ENCODE measurements at places on chromosomes 1 and 21.

- DNase-seq = no peak
These were observed 742 bp downstream of the TMEM222 start for GRCh38 chr1:27322569-27323240.

DNA sequence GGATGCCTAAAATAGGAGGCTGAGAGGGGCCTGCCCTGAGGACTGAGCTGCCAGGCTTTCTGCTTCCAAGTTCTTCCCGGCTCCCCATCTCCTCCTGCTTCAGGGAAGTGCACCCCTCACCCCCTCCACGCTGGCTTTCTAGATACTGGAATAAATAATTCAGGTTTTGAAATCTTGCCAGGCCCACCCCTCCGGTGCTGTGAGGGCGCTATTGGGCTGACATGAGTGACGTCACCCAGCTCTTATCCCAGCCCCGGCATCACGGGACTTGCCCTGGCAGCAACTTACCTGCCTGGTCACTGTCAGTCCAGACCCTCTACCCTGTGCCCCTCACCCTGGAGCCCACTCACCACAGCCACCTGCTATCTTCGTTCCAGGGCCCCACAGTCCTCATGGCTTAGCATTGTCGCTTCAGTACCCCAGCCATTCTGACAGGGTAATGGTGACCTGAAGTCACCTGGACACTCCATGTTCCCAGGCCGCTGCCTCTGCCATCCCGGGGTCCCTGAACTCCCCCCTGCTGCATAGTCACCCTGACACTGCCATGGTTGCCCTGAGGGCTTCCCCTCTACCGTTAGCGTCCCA is 819 bp upstream of the GPR3 start:
- DNase-seq = no peak

GRCh38 chr1:229640455-229640854 is 14.4 kb downstream of the URB2 start:
- peak; percentile 93 for DNase-seq

GRCh38 chr1:86971778-86972177 is 57.3 kb downstream of the HS2ST1 start:
- no peak for DNase-seq

DNA sequence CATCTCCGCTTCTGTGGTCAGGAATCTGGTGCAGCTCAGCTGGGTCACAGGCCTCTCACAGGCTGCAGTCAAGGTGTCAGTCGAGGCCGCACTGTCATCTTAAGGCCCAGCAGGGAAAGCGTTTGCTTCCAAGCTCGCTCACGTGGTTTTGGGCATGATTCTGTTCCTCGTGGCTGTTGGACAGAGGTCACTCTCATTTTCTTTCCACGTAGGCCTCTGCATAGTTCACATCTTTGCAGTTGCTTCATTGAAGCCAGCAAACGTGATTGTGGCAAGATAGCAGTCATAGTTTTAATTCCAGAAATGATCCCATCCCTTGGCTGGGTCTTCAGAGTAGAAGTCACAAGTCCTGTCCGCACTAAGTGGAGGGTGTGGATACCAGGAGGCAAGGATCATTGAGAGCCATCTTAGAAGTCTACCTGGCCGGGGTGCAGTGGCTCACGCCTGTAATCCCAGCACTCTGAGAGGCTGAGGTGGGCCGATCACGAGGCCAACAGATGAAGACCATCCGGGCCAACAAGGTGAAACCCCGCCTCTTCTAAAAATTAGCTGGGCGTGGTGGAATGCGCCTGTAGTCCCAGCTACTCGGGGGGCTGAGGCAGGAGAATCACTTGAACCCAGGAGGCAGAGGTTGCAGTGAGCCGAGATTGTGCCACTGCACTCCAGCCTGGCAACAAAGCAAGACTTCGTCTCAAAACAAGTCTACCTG is 24.5 kb downstream of the NECAP2 start:
- DNase-seq = no peak

DNA sequence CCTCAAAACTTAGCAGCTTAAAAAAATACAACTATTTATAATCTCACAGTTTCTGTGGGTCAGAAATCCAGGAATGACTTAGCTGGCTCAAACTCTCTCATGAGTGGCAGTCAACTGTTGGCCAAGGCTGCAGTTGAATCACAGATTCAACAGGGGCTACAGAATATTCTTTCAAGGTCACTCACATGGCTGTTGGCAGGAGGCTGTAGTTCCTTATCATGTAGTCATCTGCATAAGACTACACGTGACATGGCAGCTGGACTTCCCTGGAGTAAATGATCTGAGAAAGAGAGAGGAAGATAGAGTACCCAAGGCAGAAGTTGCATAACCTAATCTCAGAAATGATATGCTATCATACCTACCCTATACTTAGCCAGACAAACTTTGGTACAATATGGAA is 75.2 kb upstream of the TSPAN2 start:
- no peak for DNase-seq

DNA sequence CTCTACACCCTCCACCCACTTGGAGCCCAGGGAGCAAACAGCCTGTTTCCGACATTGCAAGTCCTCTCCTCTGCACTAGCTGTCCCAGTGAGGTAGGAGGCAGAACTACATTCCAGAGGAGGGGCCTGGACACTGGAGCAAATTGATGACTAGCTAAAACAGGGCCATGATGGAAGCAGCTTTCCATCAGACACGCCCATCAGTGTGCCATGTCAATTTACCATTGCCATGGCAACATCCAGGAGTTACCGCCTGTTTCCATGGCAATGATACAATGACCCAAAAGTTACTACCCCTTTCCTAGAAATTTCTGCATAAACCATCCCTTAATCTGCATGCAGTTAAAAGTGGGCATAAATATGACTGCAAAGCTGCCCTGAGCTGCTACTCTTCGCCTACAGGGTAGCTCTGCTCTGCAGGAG is 647.1 kb downstream of the PTPRU start:
- DNase-seq = no peak

GRCh38 chr21:45370575-45370974 is 34.4 kb upstream of the COL18A1 start:
- no peak for DNase-seq

DNA sequence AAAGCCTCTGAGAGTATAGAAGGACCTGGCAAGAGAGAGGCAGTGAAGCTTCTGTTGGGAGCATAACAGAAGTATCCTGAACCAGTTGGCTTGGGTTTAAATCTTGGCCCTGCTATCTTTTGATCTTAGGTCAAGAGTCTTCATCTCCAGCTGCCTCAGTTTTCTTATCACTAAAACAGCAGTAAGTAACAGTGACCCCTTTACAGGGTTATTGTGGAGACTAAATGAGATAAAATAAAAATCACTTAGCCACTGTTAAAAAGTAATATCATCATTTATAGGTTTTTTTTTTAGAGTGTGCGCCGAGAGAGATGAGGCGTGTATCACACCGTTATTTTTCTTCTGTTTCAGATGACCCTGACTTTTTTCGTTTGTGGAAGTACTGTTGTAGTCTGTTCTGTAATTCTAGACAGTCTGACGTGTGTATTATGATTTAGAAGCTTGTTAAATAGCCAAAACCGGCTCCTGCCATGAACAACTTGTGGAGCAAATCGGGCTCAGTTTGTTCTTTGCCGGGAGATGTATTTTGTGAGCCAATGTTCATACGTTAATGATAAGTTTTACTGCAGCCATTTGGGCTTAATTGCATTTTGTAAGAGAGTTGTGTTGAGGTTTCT is 1.1 kb downstream of the THRAP3 start:
- no peak for DNase-seq

GRCh38 chr21:45941338-45941710 is 40.2 kb upstream of the COL6A1 start:
- no peak for DNase-seq

DNA sequence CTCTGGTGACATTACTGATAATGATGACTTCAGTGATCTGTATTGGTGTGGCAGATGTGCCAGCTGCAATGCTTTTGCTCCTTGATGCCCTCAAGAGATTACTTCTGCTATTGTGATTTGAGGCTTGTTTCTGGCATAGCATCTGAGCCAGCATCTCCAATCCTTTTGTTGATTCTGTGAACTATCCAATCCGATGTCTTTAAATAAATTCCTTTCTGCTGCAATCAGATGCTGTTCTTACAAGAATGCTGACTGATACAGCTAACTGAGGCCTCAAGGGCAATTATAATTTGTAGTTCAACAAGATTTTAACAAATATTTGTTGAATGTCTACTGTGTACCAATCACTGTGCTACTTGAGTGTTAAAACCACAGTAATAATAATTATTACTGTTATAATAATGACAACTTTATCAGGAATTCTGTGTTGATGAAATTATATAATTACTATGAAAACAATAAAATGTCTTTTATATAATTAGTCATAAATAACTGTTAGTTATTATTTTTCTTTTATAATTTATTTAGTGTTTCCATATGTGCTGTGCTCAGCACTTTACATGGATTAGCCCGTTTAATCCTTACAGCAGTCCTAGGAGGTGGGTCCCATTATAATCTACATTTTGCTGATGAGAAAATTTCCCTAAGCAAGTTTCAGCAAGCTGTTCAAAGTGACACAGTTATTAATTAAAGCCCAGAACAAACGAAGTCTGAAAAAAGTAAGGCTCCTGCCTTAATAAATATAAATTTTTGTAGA is 308.2 kb downstream of the BRINP3 start:
- peak; percentile 23 for DNase-seq

DNA sequence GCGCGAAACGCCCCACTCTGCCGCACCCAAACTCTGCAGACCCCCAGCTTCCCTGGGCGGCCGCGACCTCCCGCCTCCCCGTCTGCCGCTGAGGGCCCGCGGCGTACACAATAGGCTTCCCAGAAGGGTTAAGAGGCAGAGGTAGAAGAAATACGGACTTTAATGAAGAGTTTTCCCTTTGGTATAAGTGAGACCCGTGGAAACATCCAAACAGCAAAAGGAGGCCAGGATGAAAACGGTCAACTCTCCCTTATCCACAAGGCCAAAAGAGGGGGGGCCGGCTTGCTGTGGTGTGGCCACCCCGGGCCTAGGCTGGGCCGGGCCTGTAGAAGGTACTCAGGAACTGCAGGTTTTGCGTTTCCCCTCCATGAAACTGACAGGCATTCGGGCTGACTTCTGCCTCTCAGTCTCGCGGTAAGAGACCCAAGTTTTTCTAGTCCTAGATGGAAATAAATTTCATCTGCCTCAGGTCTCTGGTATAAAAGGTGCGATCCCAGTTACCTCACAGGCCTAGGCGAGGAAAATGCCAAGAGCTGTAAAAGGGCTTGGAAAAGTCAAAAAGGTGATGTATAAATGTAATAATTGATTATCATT is 671 bp upstream of the PYGO2 start:
- DNase-seq = peak; percentile 47

DNA sequence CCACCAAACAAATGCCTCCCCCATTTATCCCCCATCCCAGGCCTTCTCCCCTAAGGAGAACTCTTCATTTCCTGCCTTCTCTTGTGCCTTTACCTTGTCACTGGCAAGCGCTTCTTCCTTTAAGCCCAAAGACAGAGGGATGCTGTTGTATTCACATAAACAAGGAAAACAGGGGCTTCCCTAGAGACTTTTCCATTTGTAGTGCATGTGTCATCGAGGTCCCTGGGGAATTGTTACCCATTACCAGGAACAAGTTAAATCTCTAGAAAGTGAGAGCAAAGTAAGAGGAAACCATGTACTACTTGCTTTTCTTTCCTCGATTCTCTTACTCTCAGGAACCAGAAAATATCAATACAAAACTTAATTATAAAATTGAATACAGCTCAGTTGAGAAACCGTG is 114.4 kb upstream of the DPT start:
- no peak for DNase-seq

DNA sequence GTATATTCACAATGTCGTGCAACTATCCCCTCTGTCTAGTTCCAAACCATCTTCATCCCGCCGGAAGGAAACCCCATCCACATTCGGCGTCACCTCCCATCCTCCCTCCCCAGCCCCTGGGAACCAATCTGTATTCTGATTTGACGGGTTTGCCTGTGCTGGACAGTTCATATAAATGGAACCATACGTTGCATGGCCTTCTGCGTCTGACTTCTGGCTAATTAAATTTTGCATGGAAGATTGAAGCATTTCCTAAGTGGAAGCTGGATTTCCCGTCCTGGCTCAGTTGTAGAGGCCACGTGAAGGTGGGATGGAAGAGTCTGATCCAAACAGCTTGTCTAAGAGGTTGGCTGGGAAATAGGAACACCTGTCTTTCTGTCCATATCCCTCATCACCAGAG is 14.6 kb downstream of the SPSB1 start:
- no peak for DNase-seq

GRCh38 chr1:20319456-20320220 is 29.0 kb downstream of the VWA5B1 start:
- no peak for DNase-seq

DNA sequence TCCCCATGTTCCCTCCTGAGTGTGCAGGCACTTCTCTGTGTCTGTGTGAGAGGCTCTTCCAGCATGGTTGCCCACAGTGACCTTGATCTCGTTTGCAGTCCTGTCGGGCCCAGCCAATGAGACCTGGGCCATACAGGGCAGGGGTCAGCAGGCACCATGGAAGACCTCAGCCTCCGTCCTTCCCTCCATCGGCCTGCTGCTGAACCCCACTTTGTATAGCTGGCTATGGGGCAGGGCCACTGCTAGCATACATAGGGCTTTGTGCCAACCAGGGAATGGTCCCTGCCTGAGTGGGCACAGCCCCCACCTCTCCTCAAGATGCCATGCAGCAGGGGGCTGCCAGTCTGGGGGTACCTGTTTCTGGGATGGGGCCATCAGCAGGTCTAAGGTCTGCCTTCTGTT is 3.8 kb downstream of the C1orf35 start:
- no peak for DNase-seq

DNA sequence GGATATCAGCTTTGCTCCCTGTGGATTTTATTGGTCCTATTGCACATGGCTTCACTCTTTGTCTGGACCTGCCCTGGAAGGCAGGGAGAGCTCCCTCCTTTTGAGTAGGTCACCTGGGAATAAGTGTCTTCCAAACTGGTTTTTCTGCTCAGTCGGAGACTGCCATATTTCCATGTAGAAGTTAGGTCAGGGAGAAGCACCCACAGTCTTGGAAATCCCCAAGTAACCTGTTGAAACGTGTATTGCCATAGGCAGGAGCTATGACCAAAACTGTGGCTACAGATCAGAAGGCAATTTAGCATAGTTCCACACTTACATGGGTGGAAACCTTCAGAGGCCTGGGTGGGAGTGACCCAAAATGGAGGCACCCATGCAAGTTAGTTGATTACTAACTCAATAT is 3.5 kb upstream of the GNG12 start:
- no peak for DNase-seq

DNA sequence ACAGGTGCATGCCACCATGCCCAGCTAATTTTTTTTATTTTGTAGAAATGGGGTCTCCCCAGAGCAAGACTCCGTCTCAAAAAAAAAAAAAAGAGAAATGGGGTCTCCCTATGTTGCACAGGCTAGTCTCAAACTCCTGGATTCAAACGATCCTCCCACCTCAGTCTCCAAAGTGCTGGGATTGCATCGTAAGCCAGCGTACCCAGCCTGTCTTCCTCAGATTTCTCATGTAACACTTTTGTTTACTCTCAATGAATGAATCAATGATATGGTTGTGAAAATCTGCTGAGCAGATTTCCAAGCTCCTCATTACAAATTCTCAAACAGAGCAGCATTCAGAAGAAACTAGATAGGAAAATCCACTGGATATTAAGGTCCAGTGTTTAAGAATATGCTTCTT is 6.6 kb downstream of the CMPK1 start:
- no peak for DNase-seq

DNA sequence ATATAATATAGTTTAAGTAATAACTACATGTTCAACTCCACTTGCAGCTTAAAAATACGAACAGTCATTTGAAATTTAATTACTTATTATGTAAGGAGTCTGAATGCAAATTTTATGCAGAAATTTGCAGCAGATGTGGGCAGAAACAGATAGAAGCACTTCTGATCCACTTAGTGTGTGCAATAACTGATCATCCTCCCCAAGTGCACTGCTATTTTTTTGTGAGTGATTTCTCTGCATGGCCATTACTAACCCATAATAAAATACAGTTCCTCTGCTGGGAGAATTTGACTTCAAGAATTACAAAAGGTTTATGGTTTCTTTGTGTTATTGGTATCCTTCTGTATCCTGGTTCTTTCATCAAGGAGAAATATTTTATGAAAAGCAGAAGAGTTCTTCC is 611.5 kb upstream of the RGS18 start:
- DNase-seq = no peak
